Stimulated activated effector memory CD8-positive, alpha-beta T cell treated with anti-CD3 and anti-CD28 coated beads, Interleukin-12 subunit alpha, Interleukin-12 subunit beta, amount 100 ng/mL, for 72 hours (primary cell): ENCODE measurements at places on chromosomes 3 and 15.

DNA sequence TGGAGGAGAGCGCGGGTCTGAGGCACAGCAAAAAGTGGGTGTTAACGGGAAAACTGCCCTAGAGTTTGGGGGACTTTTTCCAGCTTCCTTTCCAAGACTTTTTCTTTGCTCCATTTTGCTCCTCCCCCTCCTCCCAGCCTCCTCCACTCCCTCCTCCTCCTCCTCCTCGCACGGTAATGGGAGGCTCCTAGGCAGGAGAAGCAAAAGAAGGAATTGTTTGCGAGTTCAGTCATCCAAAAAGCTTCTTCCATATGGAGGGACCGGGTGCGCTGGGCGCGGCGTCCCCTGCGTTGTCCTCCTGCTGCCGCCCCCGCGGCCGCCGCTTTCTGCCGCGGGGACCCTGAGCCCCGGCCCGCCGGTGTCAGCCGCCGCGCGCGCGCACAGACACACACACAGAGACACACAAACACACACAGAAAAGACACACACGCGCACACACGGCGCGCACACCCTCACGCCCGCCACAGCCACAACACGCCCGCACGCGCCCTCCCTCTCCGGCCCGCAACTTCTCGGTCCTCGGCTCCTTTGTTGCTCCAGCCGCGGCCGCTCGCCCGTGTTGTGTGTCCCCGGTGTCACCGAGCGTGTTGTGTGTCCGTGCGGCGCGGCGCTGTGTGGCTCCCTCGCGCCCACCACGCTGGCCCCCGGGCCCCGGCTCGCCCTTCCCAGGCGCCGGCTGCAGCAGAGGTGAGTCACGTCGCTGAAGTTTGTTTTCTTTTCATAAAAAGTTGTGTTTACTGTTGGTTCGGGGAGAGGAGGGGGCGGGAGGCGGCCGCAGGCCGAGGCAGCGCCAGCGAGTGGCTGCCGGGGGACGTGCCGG, at the start of gene BOC:
TSS of gene BOC (plus strand) at position 228 of the 820 bp plus-strand sequence. CDS start 38,246 bp downstream, outside the sequence.
- no peak for DNase-seq

GRCh38 chr3:23738944-23739343, 66.8 kb upstream of the UBE2E1 start:
- DNase-seq, result no peak

DNA sequence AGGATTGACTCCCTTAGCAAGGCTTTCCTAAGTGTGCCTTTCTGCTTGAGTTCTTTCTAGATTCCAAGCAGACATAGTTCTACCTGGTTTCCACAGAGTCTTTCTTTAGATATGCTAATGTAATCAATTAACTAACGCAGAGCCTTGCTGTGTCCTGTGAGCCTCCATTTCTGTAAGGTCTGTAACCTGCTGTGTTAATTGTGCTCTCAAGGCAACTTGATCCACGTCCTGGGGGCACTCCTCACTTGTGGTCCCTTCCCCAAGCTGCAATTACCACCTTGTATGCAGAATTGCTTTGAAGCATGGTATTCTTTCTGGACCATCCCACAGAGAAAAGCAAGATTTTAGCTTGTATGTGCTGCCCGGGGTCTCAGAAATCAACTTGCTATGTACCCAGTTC, 29.5 kb upstream of the THSD4 start:
- DNase-seq, result no peak

DNA sequence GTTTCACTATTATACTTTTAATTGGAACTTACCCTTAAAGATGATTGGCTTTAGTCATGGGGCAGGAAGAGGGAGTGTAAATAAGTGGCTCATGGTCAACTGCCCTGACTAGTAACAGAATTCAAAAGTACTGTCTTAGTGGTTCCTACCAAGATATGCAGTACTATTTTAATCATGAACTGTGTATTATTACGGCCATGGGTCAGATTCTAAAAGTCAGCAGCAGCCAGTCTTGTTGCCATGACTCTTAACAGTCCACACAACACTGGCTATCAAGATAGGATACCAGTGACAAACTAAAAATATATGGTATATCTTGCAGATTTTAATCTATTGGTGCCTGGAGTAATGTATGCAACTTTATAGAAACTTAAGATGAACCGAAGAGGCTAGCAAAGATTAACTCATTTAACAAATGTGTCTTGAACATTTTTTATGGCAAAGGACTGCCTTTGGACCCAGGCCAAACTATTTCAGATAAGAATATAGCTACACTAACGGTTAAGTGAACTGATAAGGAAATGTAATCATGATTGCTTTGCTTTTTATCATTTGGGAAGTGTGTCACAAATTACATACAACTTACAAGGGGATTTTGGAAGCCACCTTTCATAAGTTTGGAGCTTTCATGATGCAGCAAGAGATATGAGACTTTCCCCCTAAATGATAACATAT, 163.7 kb downstream of the TCF12 start:
- no peak for DNase-seq

GRCh38 chr3:188362405-188362831, 208.5 kb downstream of the LPP start:
- no peak for DNase-seq

GRCh38 chr3:19735111-19735510, 198.9 kb downstream of the EFHB start:
- DNase-seq, result no peak

- DNase-seq, result no peak
Observed at GRCh38 chr3:126896067-126896441, 86.9 kb upstream of the PLXNA1 start.

DNA sequence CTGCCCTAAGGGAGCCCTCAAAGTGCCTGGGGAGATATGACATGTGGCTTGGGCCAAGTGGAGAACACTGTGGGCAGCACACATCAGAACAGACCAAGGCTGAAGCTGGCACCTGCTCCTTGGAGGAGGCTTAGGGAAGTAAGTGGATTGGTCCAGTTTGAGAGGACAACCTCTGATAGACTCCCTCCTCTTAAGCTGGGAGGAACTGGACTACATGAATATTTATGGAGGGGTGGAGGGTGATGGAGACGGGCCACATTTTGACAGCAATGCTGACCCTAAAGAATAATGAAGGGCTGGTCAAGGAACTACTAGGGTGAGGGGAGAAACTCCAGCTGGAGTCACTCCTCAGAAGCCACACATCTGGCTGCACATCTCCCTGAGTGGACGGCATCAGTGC, 6.5 kb upstream of the CD276 start:
- DNase-seq, result no peak
